ENCODE measurements at places on chromosomes 16 and 17.

- no peak for DNase-seq
Observed at GRCh38 chr16:65521633-65522328, 399.9 kb upstream of the CDH11 start.

GRCh38 chr17:49337884-49338283 lies 24.2 kb downstream of the ZNF652 start:
- no peak for DNase-seq

GRCh38 chr16:8505327-8505991 lies 84.9 kb downstream of the TMEM114 start:
- DNase-seq, result no peak

DNA sequence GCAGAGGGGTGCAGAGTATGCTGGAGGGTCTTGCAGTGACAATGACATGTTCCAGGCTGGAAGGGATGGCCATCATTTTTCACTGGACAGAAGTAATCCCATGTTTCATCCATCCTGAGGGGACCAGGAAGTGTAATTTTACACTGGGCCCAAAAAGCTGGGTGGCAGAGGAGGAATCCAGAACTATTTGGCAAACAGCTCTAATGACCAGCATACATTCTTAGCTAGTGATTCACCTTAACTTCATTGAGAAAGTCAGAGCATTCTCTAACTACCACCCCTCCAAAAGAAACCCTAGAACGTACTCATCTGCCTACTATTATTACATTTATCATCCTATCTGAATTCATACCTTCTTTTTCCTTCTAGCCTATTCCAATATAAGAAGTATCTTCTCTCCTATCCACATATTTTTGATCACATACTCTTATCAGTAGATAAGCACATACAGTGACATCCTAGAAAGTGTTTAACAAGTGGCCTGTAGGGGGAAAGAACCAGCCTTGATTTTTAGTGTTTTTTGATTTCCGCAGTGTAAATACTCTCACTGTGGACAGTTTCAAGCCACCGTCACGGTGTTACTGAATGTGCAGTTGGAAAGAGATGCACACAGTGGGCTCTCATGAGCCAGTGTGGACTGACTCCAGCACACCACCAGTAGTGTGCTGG lies 118.1 kb downstream of the FTO start:
- no peak for DNase-seq

DNA sequence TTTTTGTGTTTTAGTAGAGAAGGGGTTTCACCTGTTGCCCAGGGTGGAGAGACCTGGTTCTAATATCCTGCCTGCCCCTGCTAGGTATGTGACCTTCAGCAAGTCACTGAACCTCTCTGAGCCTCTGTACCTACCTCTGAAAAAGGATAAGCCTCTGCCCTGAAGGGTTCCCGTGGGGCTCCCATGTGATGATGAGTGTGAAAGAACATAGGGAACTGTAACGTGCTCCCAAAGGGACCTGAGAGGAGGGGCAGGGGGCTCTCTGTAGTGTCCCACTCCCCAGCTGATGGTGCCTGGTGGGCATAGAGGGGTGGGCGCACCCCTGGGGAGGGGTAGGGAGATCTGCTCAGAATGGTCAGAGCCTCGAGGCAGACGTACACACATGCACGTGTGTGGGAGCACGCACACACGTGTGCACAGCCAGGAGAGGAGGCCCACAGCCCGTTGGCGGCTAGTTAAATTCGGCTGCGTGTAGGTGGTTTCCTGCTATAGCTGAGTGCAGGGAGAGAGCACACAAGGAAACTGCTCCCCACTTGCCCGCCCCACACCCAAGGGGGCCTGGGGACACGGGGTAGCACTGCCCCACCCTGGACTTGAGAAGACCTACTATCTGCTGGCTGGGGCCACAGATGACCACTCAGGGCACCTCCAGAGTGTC lies 6.7 kb downstream of the KCNH4 start:
- no peak for DNase-seq

- DNase-seq, result no peak
Observed at GRCh38 chr17:68497885-68498319, 14.3 kb upstream of the PRKAR1A start.

DNA sequence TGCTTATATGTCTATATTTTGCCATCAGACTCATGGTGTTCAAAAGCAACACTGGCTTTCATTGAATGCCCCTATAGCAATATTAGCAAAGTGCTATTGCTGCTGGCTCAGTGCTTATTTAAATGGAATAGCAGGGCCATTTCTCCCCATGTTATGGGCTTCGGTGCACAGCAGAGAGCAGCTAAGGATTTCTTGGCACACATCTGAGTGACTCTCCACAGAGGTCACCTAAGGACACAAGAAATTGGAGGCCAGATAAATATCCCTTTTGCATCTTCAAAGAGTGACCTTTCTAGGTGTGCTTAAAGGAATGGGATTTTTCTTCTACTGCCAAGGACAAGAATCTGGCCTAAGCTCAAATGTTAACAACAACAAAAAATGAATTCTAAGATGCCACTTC lies 751.8 kb downstream of the CDH11 start:
- no peak for DNase-seq

Measured in effector CD4-positive, alpha-beta T cell (primary cell).